ENCODE measurements at places on chromosomes 5 and 9. TPM values are rescaled to one million over a fixed set of nuclear protein-coding genes. Genes with fewer than 3 reads are reported as not detected.

DNA sequence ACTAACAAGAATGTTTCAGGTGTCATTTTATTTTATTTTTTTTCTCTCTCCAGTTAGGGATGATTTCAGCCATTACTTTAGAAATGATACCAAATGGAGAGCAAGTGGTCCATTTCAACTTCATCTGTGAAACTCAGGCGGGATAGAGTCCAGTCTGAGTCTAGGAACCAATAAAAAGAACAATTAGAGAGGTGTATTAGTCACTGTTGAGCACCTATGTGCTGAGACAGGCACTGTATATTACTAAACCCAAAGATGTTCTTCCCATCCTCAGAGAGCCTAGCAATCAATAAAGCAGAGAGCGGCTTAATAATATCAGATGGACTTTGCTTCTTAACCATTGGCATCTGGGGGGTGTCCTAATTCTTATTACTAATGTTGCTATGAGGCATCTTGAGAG lies 410.3 kb upstream of the SLC24A2 start:
- no peaks in the 10 kb centered on the region for H3K36me3 ChIP-seq
- no peaks in the 10 kb centered on the region for H3K4me1 ChIP-seq
- DNase-seq = no peak
- H3K27me3 ChIP-seq = no peaks in the 10 kb centered on the region
- H3K27ac ChIP-seq = no peak overlapping the region

DNA sequence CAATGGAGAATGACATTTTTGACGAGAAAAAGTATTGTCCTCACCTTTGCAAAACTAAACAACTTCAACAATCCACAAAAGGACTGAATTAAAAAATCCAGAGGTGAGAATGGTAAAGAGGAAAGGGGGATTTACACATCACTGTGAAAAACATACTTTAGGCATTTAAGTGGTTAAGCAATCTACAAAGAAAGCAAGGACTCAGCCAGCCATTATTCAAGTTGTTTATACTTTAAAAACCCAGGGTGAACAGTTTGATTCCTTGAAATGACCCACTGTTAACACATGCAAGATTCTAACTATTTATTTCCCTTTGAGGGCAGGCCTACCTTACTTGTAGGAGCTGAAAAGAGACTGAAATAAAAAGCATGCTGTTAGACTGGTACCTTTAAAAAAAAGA lies 29.3 kb downstream of the TUT7 start:
- H3K36me3 ChIP-seq = peaks cover 85% of the 10 kb centered on the region
- H3K27me3 ChIP-seq = no peaks in the 10 kb centered on the region
- DNase-seq = no peak

- no peaks in the 10 kb centered on the region for H3K36me3 ChIP-seq
- no peak overlapping the region for H3K4me3 ChIP-seq
- DNase-seq = no peak
These were observed 70.7 kb downstream of the COX7C start for GRCh38 chr5:86688406-86688805.

- peak overlapping the region; percentile 62 for H3K27ac ChIP-seq
- DNase-seq = no peak
- no peak overlapping the region for H3K4me3 ChIP-seq
These were observed 95.0 kb downstream of the PCSK1 start for GRCh38 chr5:96338091-96338490.

DNA sequence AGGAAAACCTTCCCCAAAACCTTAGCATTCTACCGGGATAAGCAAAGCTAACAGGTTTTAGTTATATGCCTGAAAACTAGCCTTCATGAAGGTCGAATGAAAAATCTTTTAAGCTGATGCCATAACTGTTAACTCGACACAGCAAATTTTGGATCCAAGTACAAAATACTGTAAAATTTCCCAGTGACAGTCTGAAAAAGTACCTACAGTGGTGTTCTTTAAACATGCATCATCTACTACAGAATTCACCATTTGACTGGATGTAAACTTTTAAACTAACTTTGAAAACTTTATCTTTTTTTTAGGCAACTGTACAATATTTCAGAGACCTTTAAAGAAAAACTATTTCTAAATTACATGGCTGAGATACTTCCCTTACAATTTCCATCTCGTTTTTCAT lies 791 bp downstream of the RAPGEF6 start:
- no peaks in the 10 kb centered on the region for H3K27me3 ChIP-seq
- H3K36me3 ChIP-seq = no peaks in the 10 kb centered on the region
- H3K4me3 ChIP-seq = peak overlapping the region; percentile 72
- no peak for DNase-seq
- H3K4me1 ChIP-seq = no peaks in the 10 kb centered on the region

OR1Q1 gene
- total RNA-seq = not detected

AGXT2 gene
- not detected for total RNA-seq

PDCD1LG2 gene
- total RNA-seq = 2.9 TPM

Data from right atrium auricular region (tissue), 2 donors.